ENCODE measurements at places on chromosomes 3 and 15. TPM values are rescaled to one million over a fixed set of nuclear protein-coding genes. Genes with fewer than 3 reads are reported as not detected.
A peak's percentile ranks its signal among the peaks of the same experiment; 100 is the strongest.

NR1D2 gene
- total RNA-seq: 67.5 TPM

SPSB4 gene
- total RNA-seq: 1.8 TPM

IL16 gene
- total RNA-seq: 7.3 TPM

PRR20G gene
- total RNA-seq: not detected

CCDC39 gene
- 3.4 TPM for total RNA-seq

TFDP2 gene
- 71.9 TPM for total RNA-seq

SLCO2A1 gene
- total RNA-seq: 5.7 TPM

CHRD gene
- total RNA-seq: 60.6 TPM

P4HTM gene
- total RNA-seq: 128 TPM

TMEM42 gene
- total RNA-seq: 24.9 TPM

TGM5 gene
- not detected for total RNA-seq

MAGI1 gene
- 85.4 TPM for total RNA-seq

DNA sequence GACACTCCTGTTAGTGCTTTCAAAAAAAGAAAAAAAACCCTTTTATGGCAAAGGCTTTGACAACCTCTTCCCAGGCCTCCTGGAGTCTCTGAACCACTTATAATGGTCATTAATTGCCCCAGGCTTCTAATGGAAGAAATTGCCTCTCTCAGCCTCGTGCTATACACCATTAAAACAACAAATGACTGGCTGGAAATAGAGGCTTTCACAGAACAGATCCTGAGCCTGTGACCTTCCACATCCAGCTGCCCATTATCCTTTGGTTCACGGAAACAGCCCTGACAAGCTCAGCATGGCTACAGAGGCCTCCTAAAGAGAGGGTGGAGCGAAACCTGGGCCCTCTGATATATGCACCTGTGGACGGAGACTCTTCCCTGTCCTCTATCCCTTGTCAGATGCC is 26.8 kb upstream of the MKRN3 start:
- no peak for DNase-seq

GRCh38 chr3:23055733-23056376 is 147.3 kb upstream of the UBE2E2 start:
- no peak for DNase-seq

DNA sequence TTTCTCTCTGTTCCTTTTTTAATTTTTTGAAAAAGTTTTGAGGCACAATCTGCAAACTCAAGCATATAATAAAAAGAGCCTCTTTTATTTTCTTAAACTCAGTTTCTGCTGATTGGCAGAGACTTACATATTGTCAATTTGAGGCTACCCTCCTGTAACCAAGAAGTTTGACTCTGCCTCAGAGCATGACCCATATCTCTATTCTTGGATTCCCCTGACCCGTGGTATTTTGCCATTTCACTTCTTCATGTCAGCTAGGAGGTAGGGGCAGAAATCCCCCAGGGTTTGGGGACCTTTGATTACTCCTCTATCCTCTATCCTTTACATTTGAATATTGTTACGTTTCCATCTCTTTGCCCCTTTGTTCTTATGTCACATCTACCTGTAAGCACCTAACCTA is 479.1 kb upstream of the ALCAM start:
- no peak for DNase-seq

DNA sequence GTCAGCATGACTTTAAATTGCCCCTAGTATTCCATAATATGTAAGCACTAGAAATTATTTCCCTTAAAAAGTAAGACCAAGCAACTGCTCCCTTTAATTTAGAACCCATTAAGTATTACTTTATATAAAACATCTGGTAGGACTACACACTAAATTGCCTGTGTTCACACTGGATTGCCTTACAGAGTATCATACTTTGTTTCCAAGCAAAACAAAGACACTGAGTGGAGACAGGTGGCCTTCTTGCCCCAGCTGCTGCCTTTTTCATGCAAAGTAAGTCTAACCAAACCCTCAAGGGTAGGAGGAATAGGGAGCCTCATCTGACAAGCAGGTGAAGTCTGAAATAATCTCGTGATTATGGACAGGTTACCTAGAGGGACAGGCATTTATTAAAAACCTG is 87.3 kb downstream of the PEX5L start:
- DNase-seq: no peak

GRCh38 chr3:177236704-177237103 is 39.4 kb upstream of the TBL1XR1 start:
- no peak for DNase-seq

- no peak for DNase-seq
These were observed 38.8 kb downstream of the PTPRG start for GRCh38 chr3:61600195-61600594.

- DNase-seq: no peak
These were observed 853.8 kb downstream of the IGSF11 start for GRCh38 chr3:118180853-118181252.

GRCh38 chr3:112047264-112047663 is 12.7 kb downstream of the TMPRSS7 start:
- no peak for DNase-seq

GRCh38 chr15:61541516-61541915 is 312.4 kb upstream of the RORA start:
- DNase-seq: no peak

GRCh38 chr3:182710557-182711157 is 82.6 kb upstream of the ATP11B start:
- no peak for DNase-seq

GRCh38 chr15:30953731-30954378 is 37.6 kb downstream of the MTMR10 start:
- DNase-seq: no peak

DNA sequence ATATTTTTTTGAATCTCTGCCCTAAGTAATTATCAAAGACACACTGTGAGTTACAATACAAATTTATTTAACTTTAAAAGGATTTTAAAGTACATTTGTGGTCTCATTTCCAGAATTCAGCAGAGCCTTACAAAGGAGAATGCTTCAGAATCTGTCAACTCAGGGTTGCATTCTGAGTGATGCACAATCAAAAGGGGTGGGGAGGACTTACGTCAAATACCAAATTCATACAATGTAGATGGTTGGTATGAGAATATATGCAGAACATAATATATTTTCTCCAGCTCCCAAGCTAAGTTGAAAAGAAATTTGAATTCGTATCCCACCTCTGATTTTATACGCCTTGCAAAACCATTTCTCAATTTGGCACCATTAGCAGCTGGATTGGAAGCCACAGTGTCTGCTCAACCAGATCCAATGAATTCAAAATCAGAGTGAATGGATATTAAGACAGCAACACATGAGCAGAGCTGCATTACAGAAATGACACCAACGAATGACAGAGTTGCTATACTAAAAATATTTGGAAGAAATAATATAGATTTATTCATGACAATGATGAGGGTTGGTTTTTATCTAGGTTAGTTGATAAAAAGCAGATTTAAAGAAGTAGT is 110.4 kb upstream of the CFAP20DC start:
- DNase-seq: no peak

GRCh38 chr15:73308305-73308704 is 60.5 kb downstream of the HCN4 start:
- DNase-seq: no peak

- no peak for DNase-seq
These were observed 265.4 kb upstream of the ARHGEF26 start for GRCh38 chr3:153855772-153856171.

DNA sequence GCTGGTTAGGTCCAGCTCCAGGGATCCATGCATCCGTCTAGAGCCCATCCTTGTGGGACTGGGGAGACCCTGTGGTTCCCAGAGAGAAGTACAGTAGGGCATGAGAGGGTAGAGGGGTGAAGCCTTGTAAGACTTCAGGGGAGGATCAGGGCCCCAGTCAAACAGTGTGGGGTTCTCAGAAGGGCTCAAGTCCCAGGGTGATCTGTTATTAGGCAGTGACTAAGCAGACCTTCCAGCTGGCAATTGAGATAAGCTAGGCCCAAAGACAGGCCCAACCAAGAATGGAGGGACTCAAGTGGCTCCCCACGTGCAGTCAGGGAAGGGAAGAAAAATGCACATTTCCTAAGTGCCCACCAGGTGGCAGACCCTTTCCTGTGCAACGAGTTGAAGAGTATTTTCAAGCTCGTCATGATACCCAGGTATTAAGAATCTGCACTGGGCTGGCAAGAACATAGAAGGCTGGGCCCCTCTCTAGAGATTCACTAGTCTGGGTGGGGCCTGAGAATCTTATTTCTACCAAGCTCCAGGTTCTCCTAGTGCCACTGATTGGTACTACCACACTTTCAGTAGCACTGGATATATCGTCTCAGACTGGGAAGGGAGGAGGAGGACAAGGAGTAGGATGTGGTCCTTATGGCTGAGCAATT is 240.8 kb downstream of the NR1D2 start:
- DNase-seq: peak; percentile 28

DNA sequence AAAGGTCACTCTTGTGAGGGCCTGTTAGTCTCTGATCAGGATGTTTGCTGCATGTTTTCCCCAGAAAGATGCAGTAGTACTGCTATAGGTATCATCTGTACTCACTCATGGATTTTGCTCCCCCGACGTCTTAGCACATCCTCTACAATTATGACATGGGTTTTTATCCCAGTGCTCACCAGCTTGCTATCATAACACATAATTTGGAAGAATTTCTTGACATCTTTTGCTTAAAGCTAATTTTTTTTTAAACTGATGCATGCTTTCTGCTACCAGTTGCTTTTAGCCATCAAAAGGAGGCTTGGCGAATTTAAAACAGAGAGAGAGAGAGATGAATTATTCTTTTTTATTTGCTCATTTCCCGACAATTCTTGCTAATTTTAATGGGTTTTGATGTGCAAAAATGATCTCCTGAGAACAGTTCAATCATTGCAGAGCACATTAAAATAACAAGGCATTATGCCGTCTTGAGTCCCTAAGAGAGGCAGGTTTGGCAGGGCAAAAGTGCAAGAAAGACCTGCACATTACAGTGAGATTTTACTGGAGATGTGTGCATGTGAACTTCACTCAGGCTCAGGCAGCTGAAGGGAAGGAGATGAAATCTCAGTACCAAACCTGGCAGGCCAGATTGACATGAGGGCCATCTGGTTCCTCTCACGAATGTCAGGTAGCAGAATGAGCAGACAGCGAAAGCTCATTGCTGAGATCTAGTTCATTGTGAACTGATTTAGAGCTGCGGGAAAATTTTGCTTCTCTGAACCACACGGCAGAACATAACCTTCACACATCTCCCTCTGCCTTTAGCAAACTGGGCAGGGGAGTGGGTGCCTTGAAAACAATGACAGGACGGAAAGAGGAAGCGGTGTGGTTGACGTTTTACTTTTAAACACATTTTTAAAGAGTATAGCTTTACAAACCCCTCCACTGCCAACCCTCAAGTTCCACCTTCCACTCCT is 25.9 kb upstream of the GOLGA8B start:
- DNase-seq: no peak

All from dorsolateral prefrontal cortex (tissue), 122 donors.